ENCODE measurements at places on chromosomes 2 and 18.

- no peak for DNase-seq
Measured at GRCh38 chr2:213022987-213023386, 128.4 kb downstream of the IKZF2 start.

DNA sequence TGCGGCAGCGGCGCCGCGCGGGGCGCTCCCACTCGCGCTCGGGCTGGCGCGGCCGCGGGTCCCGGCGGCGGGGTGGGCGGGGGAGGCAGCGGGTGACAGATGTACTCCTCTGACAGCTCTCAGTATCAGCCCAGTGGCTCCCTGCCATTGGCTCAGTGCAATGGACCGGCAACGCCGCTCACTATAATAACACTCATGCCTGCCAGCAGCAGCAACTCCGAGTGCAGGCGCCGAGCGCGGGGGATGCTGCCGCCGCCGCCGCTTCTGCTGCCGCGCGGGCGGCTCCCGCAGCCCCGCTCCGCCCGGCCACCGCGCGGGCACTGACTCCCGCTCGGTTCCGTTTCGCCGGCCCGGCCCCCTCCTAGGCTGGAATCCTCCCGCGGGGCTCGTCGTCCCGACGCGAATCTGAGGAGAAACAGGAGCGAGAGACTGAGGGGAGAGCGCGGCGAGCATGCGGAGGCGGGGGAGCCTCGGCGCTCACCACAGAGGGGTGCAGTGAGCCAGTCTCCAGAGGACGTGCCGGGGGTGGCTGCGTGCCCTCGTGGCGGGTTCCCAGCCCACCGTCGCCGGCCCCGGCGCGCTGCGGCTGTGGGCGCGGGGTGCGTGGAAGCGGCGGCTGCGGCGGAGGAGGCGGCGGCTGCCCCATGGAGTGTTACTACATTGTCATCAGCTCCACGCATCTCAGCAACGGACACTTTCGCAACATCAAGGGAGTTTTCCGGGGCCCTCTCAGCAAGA lies at the start of gene ZNF804A:
TSS of gene ZNF804A (plus strand) at position 214 of the 738 bp plus-strand sequence. CDS start at position 645, 431 bp downstream.
- DNase-seq: no peak

DNA sequence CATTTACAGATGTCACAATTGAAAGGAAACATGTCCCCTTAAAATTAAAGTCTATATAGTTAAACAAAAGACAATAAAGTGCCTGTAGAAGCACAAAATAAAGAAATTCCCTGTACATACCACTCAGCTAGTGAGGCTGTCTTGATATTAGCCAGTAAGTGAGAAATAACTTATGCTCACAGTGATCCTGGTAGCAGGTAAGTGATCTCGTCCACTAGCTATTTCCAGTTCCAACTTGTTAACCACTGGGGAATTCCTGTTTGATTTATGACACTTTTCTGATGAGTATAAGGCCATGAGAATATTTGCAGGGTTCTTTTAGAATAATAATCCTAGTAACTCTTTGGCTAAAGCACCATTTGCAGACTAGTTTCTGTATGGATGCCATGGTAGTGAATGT lies 127.9 kb upstream of the PGAP1 start:
- DNase-seq: no peak

- DNase-seq: no peak
Measured at GRCh38 chr2:206457188-206457634, 13.9 kb downstream of the ADAM23 start.

DNA sequence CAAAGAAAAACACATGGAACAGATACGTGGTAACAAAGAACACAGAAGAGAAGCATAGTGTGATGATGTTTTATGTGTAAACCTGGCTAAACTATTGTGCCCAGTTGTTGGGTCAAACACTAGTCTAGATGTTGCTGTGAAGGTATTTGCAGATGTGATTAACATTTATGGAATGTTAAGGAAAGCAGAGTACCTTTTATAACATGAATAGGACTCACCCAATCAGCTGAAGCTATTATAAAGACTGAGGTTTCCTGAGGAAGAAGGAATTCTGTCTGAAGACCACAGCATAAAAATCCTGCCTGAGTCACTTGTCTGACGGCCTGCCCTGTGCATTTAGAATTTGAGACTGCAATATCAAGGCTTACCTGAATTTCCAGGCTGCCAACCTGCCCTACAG lies 253.1 kb downstream of the DYM start:
- DNase-seq: no peak

- DNase-seq: no peak
Measured at GRCh38 chr2:7508296-7508943, 591.2 kb downstream of the RNF144A start.

Data from activated CD8-positive, alpha-beta memory T cell treated with anti-CD3 and anti-CD28 coated beads for 4 hours (primary cell).